ENCODE measurements at places on chromosomes 12 and 14. TPM values are rescaled to one million over a fixed set of nuclear protein-coding genes. Genes with fewer than 3 reads are reported as not detected.
A peak's percentile ranks its signal among the peaks of the same experiment; 100 is the strongest.

ZDHHC22 gene
- total RNA-seq = not detected

SOAT2 gene
- total RNA-seq = not detected

LRRC74A gene
- not detected for total RNA-seq

HVCN1 gene
- total RNA-seq = 29.2 TPM

NGB gene
- total RNA-seq = not detected

OTX2 gene
- total RNA-seq = not detected

- peak; percentile 78 for DNase-seq
These were observed 18.2 kb downstream of the MSI1 start for GRCh38 chr12:120350576-120351350.

DNA sequence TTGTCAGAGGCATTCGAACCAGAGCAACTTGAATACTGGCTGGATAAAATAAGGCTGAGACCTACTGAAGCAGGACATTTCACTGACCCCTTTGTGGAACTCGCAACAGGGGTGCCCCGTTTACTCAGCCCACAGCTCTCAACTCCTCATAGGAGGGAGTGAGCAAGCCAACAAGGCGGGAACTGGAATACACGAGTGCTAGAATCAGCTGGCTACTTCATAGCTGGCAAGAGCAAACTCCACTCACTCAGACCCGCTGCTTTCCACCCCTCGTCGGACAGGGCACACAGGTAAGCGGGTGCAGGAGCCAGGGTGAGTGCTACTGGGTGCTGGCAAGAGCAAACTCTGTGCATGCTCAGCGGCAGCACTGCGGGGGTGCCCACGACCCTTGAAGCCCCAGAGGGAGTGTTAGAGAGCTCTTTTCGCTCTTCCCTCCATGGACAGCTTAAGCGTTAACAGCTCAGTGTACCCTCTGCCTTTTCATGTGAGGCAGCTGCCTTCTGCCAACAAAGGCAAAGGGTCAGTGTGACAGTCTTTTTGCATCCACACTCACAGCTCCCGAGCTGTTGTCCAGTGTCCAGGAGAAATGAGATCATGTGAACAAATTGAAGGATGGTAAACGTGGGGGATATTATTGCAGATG, 15.7 kb downstream of the CAPZA3 start:
- DNase-seq = no peak

DNA sequence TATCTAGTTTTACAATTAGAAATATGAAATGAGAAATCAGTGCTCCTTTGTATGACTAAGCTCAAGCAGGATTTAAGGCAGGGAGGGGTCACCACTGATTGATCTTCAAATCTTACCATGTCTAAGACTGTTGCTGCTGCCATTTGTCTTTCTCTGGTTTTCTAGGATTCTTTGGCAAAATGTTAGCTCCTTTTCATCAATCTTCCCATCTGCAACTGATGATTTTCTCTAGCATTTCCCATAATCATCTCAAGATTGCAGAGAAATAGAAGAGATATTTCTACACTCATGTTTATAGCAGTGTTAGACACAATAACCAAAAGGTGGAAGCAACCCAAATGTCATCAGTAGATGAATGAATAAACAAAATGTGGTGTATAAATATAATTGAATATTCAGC, 175.0 kb downstream of the RAD51B start:
- no peak for DNase-seq

DNA sequence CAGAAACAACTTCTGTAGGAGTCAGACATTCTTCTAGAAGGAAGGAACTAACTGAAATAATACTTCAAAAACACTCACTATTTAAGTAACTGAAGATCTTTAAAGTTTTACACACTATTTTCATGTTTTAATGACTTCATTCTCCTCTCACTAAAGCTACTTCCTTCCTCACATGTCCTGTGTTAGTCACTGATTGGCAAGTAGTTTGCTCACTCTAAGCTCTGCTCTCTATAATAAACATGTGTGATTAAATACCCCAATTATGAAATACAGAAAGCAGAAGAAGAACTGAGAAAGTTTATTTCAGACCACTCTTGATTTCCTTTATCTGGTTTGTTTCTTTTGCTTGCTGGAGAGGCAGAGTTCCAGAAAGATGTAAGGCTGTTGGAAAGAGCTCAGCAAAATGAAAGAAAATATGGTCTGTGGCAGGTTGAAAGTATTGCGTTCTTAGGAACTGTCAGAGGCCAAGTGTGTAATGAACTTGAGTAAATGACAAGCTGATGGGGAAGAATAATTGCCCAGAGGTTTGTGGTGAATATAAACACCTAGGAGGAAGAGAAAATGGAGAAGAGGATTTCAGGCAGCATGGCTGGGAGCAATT, 522.0 kb upstream of the SEL1L start:
- DNase-seq = no peak

DNA sequence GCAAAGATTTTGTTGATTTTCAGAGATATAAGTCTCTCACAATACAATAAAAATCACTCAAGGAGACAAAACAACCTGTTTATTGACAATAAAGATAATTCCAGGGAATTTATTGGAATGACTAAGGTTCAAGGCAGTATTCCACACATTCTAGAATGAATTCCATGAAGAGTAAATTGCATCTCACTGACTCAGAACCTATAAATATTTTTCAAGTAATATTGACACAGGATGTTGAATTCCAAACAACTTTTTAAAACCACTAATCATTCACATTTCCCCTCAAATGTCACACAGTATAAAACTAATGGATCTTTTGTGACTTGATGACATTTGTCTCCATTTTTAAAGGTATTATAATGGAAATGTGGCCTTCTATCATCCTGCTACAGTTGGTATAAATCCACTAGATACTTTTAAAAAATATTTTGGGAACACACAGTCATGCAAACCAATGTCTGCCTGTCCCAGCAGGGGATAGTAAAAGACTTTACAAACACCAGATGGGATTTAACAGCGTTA, 42.1 kb upstream of the LGR5 start:
- no peak for DNase-seq

- no peak for DNase-seq
These were observed 145.2 kb upstream of the WSCD2 start for GRCh38 chr12:107983756-107984472.

- no peak for DNase-seq
These were observed 43.4 kb downstream of the KCNJ8 start for GRCh38 chr12:21731144-21731543.

DNA sequence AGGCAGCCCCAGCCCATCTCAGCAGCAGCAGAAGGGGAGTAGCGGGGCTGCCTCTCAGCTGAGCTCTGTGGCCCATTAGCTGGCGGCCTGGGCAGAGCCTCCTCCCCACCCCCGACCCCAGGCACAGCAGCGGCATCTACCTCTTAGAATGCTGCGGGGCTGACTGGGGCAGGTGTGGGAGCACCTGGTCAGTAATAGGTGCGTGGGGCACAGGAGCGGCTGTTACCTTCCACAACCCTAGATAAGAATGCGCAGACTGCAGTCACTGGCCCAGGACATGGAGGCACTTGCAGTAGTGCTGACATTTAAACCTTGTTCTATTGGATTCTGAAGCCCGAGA, 35.6 kb downstream of the SYNE3 start:
- DNase-seq = no peak

DNA sequence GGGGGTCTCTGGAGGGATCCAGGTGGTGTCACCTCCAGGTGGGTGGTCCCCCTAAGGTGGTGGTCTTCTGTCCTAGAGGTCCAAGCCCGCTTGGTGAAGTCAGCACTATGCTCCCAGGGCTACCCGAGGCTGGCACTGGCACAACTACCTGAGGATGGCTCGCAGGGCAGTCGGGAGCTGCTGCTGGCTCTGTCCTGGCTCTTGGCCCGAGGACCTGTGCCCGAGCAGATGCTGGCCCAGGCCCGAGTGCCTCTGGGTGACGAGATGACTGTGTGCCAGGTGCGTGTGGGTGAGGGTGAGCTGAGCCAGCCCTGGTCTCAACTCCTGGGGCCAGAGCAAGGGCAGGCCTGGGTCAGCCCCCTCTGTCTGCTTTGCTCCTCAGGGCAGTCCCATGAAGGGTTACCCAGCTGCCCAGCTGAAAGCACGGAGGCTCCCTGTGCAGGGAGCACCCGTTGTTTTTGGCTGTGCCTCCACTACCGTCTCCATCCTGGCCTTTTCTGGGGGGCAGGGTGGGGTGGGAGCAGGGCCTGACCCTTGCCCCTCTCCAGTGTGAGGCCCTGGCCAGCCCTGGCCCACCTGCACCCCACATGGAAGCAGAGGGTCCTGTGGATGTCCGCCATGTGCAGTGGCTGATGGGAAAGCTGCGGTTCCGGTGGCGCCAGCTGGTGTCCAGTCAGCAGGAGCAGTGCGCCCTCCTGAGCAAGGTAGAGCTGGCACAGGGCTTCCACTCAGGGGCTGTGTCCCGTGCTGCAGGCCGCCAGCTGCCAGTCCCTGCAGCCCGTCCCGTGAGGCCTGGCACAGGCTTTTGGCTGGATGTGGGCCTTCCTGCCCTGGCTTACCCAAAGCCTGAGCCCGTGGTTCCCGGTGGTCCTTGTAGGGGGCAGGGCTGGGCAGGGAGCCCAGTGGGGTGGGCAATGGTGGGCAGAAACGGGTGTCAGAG, 1.3 kb downstream of the TEDC1 start:
- DNase-seq = peak; percentile 62

DNA sequence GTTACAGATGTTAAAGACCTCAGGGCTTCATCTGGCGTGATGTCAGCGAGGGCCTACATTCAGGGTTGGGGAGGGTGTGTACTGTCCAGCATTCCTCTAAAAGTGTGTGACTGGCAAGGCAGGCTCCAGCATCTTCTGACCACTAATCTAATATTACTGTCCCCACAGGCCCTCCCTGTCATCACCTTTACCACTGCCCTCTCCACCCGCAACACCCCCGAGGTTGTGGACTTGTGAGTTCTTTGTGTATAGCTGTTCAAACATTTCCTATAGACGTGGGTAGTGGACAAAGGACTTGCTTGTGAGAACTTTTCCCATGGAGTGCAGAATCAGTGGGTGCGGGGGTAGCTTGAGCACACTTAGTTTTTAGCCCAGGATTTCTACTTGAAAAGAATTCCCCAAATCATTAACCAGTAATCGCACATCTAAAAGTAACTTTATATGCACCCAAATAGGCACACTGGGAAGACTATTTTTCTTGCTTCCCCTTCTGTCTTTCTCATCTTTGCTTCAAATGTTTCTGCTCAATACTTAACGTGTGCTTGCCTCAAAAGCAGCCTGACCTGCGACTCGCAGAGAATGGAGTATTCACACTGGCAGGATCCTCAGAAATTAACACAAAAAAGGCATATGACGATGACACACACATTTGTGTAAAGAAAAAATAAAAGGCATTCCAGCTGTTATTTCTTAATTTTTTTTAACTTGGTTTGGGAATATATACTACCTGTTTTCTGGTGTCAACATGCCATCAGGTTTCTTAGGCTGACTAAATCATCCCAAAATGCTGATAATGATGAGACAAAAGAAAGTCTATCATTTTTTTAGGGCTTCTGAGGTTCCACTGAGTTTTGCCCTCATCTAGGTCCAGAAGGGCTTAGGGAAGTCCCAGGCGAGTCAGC, 158.4 kb upstream of the HIF1A start:
- DNase-seq = no peak

All from lower lobe of right lung (tissue), 2 donors.